ENCODE measurements at places on chromosomes 6 and 20.

- no peak for DNase-seq
Measured at GRCh38 chr20:18011482-18011881, 42.7 kb downstream of the MGME1 start.

DNA sequence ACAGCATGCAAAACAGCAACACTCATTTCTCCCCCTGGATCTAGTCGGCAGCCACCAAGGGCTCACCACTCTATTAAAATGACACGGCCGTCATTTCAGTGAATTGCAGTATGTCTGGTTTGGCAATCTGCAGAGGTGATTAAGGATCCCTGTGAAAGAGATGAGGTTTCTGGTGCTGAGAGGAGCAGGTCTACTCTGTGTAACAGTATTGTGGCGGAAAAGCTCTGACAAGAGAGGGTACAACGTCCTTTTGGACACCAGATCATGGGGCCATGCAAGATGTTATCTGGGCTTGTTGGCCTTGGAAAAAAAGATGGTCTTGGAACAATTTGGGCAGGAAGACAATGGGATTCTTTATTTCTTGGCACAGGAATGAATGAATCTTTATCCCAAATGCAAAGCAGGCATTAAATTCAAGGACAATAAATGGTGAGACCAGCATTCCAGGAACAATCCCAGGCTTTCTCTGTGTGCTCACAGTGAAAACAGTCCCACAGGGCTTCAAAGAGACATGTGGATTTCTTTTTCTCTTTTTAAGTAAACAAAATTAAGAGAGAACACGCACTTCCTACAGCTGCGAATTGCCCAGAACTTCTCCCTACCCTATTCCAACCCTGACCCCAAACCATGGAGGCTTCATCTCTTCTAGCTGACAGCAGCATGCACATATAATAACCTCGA lies 33.7 kb upstream of the ADGRF1 start:
- DNase-seq = no peak

DNA sequence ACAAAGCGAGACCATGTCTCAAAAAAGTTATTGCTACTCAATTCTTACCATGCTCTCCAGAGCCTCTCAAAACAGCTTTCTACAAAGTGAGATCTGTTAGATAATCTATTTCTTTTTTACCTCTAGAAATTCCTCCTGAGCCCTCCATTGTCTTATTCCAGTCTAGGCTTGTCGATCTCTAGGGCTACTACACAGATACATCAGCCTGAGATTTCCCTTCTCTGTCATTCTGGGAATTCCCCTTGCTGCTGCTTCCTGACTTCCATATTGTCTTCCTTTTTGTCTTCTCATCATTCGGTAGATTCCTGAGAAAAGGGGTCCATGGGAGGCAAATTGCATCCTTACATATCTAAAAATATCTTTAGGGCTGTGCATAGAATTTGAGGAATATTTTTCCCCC lies 75.6 kb upstream of the GNRH2 start:
- no peak for DNase-seq

GRCh38 chr6:85192186-85192585 lies 257.7 kb upstream of the NT5E start:
- peak; percentile 67 for DNase-seq

- DNase-seq = no peak
Measured at GRCh38 chr6:106143665-106144064, 57.5 kb downstream of the PRDM1 start.

DNA sequence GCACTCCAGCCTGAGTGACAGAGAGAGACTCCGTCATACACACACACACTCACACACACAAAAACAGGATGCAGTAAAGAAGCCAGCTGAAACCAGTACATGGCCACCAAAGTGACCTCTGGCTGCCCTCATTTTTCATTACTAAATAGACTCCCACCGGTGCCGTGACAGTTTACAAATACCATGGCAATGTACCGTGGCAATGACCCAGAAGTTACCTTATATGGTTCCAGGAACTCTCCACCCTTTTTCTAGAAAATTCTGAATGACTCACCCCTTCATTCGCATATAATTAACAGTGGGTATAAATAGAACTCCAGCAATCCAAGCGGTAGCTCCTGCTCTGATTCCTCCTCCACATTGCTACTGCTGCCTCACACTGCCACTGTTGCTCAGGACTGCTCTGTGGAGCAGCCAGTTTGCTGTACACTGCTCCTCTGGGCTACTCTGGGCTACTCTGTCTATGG lies 57.7 kb downstream of the SNX5 start:
- peak; percentile 85 for DNase-seq

GRCh38 chr20:37898233-37899104 lies 4.5 kb upstream of the VSTM2L start:
- peak; percentile 28 for DNase-seq

- DNase-seq = no peak
Measured at GRCh38 chr6:21436625-21437024, 156.9 kb upstream of the SOX4 start.

DNA sequence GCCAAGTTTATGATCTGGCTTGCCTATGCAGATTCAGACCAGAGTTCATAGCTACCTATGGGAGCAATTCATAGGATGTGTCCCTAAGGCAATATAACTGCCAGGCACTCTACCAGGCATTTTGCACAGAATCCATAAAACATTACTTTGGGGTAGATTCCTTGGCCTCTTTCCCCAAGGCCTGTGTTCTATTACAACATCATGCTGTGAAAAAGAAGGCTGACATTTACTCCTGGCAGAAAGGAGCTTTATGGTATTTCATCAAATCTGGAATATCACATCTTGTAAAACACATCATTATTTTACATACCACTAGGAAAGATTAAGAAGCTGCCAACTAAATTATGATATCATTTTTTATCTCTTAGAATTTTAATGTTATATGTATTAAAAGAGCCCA lies 287.0 kb upstream of the MARCKS start:
- DNase-seq = peak; percentile 62

- DNase-seq = no peak
Measured at GRCh38 chr20:38229376-38230252, 30.9 kb downstream of the KIAA1755 start.

DNA sequence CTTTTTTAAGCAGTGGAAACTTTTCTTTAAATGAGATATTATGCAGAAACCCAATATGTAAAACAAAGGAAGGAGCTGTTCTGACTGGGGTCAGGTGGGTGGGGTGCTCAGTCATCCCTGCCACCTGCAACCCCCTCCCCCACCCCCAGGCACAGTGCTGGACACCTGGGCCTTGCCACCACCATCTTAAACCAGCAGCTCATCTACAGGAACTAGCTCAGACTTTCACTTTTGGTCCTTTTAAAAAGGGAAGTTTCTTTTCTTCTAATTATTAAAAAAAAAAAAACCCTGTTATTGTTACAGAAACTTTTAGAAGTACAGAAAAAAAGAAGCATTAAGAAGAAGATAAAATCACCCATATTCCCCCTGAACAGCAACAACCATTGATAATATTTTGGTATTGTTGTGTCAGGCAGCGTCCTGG lies 37.1 kb downstream of the PPP1R16B start:
- DNase-seq = no peak

GRCh38 chr6:97630604-97631003 lies 347.6 kb upstream of the MMS22L start:
- peak; percentile 77 for DNase-seq

- no peak for DNase-seq
Measured at GRCh38 chr6:148419430-148419829, 76.8 kb downstream of the SASH1 start.

- no peak for DNase-seq
Measured at GRCh38 chr20:46945465-46945864, 50.8 kb downstream of the EYA2 start.

DNA sequence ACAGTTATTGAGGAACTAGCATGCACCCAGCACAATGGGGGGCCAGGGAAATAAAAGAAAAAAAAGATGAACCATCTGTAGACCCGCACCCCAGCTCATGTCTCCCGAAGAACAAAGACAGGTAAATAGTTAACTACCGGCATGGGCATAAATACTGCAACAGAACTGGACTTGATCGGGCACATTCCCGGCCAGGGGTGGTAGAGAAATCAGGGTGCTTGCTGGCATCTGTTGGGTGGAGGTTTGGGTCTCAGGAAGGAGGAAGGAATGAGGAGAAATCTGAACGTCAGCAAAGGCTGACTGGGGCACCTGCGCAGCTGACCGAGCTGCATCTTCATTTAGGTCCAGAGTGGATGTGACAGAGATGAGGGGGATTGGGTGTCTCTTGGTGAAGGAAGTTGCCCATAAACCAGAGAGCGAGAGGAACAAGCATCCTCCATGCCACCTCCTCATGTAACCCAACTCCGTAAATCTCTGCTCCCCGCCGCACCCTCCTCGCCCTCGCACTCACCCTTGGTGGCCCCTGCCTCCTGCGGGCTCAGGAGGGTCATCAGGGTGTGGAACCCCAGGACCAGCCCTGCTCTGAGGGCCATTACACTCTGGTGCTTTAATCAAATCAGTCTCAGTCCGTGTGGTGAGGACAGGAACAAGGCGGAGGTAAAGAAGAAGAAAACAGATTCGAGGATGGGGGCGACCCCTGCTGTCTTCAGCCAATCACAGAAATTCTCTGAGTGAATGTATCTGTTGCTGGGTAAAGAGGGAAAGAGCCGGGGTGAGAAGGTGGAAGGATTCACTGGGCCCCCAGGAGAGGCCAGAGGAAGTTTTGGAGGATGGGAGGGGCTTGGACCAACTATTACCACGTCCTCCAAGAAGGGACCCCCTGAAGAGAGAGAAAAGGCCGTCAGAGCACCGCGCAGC lies at the start of gene HLA-DOA:
Gene HLA-DOA, minus strand, starts transcription at position 648 of the 918 bp plus-strand sequence.
- DNase-seq = peak; percentile 22

DNA sequence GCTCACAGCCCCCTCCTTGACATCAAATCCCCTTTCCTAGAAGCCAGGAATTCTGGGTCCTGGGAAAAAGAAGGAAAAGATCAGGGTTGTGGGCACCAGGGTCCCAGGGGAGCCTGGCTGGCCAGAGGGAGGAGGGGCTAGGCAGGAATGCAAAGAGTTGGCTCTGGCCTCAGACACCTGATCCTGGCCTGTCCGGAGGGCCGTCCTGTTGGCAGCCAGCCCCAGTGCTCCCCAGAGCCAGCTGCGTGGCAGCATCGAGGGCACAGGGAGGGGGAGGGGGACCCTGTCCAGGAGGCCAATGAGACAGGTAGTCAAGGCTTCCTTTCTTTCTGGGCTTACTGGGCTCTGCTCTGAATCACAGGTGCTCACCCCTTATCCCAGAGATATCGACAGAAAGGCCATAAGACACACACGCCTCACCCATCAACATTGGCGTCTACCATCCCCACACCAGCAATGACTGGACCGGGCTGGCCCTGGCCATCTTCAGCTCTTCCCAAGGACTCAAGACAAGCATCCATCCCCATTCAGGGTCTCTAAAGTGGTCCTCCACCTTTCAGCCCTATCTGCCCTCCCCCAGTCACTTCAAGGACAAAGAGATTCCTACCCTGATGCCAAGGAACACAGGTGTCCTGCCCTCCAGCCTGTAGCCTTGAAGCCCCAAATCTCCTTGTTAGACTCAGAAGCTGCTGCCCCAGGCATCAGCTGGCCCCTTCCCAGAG lies 723 bp downstream of the COL11A2 start:
- DNase-seq = no peak

GRCh38 chr6:32047084-32047478 lies 8.9 kb downstream of the CYP21A2 start:
- peak; percentile 7 for DNase-seq
